ENCODE measurements at places on chromosomes 13 and 19.

- DNase-seq, result no peak
Measured at GRCh38 chr19:13169769-13170168, 19.6 kb downstream of the IER2 start.

DNA sequence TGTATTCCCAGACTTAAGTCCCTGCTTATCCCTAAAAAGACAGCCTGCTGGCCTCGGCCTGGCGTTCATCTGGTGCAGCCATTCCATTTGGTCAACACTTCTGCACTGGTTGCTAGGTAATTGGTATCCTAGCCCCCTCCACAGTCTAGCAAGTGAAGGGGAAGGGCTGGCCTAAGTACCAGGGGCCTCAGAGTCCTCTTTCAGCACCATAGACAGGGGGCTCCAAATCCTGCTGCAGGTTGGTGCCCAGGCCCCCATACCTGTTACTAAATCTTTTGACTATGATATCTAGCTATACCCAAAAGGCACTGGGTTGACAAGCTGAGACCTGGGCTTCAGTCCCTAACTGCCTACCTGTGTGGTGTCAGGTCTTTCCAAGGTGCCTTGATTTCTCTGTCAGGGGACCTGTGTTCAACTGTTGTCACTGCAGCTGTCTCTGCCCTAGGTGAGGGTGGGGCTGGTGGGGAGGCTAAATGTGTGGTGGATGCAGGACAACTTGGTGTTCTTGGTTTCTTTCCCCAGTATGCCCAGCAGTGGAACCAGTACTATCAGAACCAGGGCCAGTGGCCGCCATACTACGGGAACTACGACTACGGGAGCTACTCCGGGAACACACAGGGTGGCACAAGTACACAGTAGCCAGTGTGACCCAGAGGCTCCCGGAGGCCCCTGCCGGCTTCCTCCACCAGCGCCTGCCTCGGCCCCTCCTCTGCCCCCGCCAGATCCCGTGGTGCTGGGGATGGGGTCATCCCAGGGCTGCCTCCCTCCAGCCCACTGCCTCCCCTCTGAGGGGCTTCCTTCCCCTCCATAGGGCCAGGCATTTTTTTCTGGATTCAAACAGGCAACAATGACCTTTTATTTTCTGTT, 3.8 kb upstream of the CCDC97 start:
- no peak for DNase-seq

DNA sequence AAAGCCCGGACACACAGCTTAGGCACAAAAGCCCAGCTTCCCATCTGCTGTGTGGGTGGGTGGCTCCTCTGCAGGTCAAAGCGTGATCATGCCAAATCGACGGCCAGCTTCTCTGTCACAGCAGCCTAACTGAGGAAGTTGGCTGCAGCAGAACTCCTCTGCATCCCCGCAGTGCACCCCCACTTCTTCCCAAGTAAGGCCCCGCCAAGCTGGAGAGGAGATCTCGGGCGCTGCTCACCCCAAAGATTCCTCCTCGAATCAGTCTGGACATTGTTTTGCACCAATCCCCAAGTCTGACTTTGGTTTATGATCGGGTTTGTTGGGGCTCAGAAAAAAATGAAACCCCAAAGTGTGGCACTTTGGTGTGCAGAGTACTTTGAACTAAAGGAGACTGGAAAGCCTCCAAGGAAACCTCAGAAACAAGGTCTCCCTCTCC, 19.7 kb upstream of the CPB2 start:
- DNase-seq, result no peak

DNA sequence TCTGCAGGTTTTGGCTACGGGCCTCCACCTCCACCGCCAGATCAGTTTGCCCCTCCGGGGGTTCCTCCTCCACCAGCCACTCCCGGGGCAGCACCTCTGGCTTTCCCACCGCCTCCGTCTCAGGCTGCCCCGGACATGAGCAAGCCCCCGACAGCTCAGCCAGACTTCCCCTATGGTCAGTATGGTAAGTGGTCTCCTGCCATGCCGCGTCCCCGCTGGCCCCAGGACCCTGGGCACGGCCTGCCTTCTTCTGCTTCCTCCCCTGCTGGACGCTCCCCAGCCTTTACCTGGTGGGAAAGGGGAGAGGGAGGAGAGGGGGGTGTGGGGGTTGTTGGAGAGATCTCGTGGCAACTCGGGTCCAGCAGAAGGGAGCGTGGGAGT, 5.7 kb upstream of the RPS15 start:
- no peak for DNase-seq

GRCh38 chr19:33487901-33488800, 33.4 kb downstream of the PEPD start:
- DNase-seq, result no peak

DNA sequence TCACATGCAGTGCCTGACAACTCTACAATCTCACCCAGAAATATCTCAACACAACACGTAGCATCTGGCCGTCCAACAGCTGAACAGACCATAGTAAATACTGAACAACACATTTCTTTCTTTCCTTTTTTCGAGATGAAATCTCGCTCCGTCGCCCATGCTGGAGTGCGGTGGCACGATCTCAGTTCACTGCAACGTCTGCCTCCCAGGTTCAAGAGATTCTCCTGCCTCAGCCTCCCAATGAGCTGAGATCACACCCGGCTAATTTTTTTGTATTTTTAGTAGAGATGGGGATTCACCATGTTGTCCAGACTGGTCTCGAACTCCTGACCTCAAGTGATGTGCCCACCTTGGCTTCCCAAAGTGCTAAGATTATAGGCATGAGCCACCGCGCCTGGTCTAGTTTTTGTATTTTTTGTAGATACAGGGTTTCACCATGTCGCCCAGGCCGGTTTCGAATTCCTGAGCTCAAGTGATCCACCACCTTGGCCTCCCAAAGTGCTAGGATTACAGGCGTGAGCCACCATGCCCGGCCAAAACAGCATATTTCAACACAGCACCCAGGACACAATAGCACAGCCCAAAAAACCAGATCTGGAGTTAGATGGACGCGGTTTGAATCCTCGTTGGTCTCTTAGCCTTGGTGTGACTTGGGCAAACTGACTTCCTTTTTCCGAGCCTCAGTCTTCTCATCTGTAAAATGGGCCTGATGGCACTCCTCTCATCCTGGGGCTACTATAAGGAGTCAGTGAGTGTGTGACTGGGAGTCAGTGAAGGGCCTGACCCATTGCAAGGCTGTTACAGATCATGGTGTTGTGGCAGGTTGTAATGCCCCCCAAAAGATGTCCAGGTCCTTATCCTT, 22.6 kb downstream of the CYP2A6 start:
- DNase-seq, result no peak

DNA sequence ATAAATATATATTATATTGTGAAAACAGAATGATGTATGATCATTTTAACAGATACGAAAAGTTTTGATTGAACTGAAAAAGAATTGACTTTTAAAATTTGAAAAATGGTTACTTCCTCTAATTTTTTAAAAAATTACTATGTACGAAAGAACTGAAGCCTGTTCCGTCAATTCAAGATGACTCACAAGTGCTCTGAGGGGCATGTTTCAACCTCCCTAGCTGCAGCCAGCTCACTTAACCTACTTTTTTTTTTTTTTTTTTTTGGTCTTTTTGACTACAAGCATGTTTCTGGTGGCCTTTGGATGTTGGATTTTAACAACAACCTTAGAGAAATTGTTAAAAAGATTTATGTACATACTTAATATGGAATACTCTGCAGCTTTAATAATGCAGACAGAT, 1139.3 kb downstream of the DIAPH3 start:
- no peak for DNase-seq

GRCh38 chr13:76383676-76384461, 502.3 kb downstream of the KCTD12 start:
- DNase-seq, result no peak

- no peak for DNase-seq
Measured at GRCh38 chr13:45289936-45290563, 50.9 kb downstream of the TPT1 start.

DNA sequence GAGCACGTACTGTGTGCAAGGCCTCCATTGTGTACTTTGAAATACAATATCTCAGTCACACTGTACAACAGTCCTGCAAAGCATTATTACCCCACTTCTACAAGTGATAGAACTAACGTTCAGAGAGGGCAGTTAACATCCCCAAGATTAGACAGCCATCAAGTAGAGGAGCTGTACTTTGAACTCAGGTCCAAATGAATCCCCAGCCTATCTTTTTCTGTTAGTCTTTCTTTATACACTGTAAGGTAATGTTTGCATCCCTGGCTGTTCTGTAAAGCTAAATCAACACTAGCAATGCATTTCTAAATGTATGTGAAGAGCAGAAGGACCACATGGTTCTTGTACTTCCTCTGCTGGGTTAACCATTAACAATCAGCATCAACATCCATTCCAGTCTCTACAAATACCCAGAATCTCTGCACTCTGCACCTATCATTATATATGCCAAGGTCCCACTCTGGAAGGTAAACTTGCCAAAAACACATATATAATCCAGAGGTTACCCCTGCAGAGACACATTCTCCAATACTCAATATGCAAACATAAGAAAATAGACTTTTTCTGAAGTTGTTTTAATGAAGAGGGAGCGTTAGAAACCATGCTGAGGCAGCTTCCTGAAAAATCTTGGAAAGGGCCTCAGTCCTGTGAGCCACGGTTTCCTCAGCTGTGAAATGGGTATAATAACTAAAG, 182.3 kb downstream of the MZT1 start:
- no peak for DNase-seq

GRCh38 chr13:68234274-68234673, 1004.1 kb upstream of the PCDH9 start:
- no peak for DNase-seq

DNA sequence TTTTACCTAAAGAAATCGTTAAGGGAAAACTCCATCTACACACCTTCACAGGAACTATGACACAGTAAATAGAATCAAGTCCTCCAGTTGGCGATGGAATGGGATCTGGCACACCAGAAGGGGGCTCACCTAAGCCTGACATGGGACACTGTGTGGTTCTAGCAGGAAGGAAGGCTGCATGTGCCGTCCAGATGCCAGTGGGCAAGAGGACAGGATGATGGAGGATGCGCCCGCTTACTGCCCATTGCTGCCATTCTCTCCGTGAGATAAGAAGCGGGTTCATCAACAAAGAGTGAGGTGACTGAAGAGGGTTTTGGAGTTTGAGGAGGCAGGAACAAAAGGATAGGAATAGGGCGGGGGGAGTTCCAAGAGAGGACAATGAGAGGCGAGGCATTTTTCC, 2.9 kb upstream of the CYP2F1 start:
- no peak for DNase-seq

DNA sequence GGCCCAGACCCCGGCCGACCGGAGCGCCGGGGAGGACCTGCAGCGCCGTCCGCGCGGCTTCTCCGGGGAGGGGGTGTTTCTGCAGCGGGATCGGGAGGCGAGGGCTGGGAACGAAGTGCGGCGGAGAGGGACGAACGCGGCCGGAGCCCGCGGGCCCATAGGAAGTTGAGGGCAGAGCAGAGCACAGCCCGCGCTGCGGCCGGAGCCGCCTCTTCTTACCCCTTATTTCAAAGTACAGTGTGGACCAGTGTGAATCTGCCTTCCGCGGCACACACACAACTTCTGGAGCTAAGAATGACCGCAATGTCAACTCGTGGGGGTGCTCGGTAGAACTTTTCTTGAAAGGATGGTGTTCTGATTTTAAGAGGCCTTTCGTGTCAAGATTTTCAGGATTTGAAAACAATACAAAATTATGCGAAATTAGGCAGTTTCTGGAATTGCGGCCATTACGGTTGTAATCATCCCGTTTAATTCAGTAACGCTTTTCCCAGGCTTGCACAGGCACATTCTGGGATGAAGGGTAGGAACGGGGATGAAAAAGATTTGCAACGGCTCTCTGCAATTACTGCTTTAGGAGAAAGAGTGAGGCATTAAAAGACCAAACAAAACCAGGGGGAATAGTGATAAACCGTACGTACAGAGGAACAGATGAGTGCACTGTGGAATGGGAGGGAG, 821 bp downstream of the TDRD3 start:
- DNase-seq, result peak; percentile 9

GRCh38 chr19:29188289-29189032, 24.5 kb downstream of the UQCRFS1 start:
- DNase-seq, result no peak

DNA sequence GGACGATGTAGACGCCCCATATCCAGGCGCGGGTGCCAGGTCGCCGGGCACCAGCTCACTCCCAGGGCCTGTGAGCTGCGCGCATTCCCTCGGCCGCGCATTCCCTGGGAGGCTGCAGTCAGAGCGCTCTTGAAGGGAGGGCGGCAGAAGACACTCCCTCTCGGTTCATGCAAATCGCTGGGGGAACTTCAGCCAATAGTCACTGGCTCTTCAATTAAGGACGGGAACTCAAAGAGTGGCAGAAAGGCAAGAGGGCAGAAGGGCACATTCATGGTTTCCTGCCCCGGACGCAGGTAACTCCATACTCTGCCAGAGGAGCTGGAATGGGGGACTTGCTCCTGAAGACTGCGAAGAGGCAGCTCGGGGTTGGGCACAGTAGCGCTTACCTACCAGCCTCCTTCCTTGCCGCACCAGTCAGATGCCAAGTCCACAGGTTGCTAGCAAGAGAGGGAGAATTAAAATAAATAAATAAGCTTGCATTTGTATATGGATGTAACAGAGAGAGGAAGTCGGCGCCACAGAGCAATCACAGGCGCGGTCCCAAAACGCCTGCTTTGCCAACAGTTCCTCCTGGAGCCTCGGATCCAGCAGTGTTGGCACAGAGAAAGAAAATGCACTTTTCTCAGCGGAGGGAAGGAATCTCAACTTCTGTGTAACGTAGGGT, 459 bp downstream of the PCDH20 start:
- DNase-seq, result no peak

- DNase-seq, result no peak
Measured at GRCh38 chr19:29876414-29876813, 64.6 kb downstream of the CCNE1 start.

DNA sequence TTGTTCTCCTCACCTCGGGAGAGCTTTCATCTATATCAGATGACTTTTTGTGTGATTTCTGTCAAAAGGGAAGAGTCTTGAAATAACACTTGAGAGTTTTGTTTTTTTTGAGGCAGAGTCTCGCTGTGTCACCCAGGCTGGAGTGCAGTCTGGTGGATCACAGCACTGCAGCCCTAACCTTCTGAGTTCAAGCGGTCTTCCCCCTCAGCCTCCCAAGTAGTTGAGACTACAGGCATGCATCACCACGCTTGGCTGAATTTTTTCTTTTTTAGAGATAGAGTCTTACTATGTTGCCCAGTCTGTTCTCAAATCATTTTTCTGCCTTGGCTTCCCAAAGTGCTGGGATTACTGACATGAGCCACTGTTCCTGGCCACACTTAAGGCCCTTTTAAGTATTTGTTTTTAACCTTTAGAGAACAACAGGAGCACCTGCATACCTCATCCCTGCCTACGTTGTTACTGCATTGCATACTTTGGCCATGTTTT, 11.4 kb downstream of the NDFIP2 start:
- no peak for DNase-seq

- DNase-seq, result no peak
Measured at GRCh38 chr13:94677799-94678198, 34.5 kb downstream of the SOX21 start.

GRCh38 chr19:40640744-40641143, 39.6 kb downstream of the LTBP4 start:
- DNase-seq, result no peak

- no peak for DNase-seq
Measured at GRCh38 chr19:11194656-11195558, 2.4 kb downstream of the KANK2 start.

DNA sequence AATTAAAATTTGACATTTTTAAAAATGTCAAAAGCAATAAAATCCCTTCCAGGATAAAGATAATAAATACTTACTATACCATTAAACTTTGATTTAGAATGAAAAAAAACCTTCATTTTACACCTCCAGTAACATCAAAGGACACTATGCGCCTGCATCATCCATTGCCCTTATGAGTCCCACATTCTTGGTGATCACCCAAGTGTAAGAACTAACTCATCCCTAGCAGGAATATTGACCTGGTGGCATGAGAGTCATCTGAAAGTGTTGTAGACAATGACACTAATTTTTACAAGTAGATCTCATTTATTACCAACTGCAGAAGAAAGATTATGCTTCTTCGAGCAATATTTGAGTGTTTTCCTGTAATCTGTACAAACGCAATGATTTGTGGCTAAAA, 1128.9 kb downstream of the EFNB2 start:
- DNase-seq, result no peak

Data from effector memory CD4-positive, alpha-beta T cell (primary cell).